Stimulated activated CD4-positive, alpha-beta T cell treated with anti-CD3 and anti-CD28 coated beads, Interleukin-1b, Interleukin-23, amount 100 ng/mL, for 1 hour (primary cell): ENCODE measurements at places on chromosomes 13 and 19.

GRCh38 chr13:42396501-42396900 is 124.5 kb downstream of the AKAP11 start:
- no peak for DNase-seq

DNA sequence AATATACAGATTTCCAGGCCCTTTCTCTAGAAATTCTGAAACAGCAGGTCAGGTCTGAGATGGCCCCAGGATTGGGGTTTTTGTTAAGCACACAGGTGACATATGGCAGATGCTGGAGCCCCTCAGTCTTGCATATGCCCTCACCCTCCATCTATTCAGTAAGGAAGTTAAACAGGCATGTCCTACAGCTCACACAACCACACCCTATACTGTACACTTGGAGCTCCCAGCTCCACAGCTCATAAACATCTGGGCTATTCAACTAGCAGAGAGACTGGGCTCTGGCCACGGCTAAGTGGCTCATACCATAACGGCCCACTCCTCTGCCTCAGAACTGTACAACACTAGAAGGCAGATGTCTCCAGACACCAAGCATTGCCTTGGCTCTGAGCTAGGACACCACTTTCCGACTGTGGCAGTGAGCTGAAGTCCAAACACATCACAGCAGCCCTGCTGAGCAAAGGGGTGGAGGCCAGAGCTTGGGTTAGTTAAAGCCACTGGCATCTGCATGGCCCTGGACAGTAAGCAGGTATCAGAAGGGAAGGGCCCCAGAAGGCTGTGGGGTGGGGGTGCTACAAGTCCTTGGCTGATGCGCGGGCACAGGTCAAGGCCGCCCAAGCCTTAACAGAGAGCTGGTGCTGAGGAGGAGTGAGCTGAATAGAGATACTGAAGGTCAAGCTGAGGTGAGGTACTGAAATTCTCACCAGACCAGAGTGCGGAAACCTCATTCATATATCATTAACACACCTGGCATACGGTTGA is 79.1 kb downstream of the ABCC4 start:
- no peak for DNase-seq

GRCh38 chr13:98056839-98057410 is 86.0 kb upstream of the FARP1 start:
- no peak for DNase-seq

- DNase-seq: no peak
Observed at GRCh38 chr13:113924184-113924901, 49.5 kb downstream of the C13orf46 start.

GRCh38 chr13:45401314-45401713 is 16.9 kb downstream of the SLC25A30 start:
- no peak for DNase-seq

DNA sequence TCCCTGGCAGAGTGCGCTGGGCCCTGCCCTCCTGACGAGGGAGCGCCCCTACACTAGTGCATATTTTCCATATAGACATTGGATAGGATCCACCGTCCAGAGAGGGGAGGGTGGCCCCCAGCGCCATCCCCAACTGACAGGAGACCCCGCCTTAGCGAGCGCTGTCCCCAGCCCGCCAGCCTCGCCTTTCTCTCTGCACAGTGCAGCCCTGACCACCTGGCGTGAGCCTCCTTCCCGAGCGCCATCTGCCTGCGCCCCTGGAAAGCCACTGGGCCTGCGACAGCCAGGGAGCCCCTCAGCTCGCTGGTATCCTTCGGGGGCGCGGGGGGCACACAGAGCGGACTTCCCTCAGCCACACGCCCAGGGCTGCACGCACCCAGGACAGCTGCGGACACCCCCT is 42.1 kb upstream of the ATP12A start:
- no peak for DNase-seq

- no peak for DNase-seq
Observed at GRCh38 chr13:70311191-70311590, 202.9 kb upstream of the KLHL1 start.

GRCh38 chr13:98280176-98280510 is 103.1 kb upstream of the RNF113B start:
- DNase-seq: no peak

GRCh38 chr13:109870274-109870673 is 83.9 kb upstream of the IRS2 start:
- DNase-seq: no peak

DNA sequence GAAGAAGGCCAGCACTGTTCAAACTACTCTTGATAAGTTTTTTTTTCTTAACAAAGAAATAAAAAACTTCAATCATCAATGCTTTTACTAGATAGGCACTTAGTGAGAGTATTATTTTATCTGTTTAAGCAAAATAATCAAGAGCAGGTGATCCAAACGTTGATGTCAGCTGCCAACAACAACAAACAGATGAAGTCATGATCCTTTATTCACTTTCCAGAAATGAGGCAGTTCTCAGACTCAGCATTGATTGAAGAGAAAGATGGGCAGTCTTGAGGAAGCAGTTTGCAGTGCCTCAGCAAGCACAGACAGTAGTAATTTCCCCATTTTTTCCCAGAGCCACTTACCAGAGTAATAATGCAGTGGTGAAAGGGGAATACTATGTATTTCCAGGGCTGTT is 38.4 kb upstream of the CSNK1A1L start:
- DNase-seq: no peak

DNA sequence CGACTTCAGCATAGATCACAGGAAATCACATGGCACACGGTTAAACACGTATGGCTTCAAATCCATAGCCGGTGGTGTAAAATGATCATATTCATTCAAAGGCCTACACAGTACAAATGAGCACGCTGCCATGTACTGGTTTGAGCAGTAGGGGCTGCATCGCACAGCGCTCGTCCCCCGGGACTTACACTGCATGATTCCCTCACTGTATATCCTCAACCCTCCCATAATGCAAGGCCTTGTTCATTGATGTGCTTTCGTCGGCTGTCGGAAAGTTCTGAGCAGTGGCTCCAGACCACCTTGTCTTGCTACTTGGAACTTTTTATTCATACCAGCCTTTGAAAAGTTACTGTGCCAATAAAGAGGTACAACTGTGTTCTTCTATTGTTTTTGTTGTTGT is 578.2 kb downstream of the MYO16 start:
- no peak for DNase-seq

DNA sequence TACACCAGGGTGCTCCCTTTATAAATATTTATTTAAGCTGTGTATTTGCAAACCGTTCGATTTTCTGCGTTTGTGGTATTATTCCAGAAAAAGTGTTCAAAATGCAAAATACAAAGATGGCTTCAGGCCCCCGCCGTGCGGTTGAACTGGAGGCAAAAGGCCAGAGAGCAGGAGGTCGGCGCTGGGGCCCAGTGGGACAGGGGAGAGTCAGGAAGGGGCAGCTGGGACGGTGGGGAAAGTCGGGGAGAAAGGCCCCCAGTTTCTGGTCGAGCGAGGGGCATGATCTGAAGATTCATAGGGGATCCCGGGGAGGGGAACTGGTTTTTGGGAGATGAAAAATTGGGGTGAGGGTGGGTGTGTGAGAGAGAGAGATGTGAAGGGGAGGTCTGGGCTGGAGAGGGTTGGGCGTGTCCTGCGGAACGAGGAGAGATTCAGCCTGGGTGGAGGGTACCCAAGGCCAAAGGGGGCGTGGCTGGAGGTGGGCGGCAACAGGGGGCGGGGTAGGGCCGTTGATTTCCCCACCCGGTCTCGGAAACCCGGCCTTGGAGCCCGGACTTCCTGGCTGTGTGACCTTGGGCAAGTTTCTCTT is 678 bp downstream of the ISOC2 start:
- no peak for DNase-seq

GRCh38 chr13:91426913-91427312 is 28.5 kb downstream of the GPC5 start:
- DNase-seq: no peak

DNA sequence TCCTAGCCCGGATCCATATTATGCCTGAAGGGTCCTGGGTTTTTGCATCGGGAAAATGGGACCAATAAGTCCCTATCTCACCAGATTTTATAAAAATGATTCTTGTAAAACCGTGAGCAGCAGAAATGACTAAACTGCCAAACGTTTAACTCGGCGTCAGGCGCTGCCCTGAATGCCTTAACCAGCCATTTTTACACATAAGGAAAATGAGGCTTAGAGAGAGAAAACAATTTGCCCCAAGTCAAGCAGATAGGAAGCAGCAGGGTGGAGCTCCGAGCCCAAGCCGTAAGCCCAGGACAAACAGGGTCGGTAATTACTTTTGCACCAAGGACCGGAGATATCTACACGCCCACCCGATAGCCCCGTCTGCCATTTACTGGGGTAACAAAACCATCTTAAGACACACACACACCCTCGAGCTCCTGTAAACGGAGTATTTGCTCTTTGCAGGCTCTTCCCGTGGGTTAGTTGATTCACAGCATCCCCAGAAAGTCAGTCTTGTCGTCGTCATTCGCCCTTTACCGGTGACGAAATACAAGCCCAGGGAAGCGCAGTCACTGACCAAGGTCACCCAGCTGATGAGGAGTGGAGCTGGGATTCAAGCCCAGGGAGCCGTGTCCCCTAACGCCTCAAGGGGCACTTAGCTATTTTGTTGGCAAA is 16.0 kb upstream of the MRI1 start:
- no peak for DNase-seq

GRCh38 chr13:48093588-48093987 is 1.3 kb downstream of the MED4 start:
- no peak for DNase-seq

DNA sequence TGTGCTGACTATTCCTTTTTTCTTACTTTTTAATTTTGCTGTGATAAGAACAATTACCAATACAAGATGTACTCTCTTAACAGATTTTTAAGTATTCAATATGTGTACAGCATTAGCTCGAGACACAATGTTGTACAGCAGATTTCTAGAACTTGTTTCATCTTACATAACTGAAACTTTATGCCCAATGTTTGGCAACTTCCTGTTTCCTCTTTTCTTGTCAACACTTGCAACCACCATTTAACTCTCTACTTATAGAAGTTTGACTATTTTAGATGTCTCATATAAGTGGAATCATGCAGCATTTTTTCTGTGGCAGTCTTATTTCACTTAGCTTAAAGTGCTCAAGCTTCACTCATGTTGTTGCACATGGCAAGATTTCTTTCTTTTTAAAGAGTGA is 1426.8 kb downstream of the SLITRK5 start:
- DNase-seq: no peak

DNA sequence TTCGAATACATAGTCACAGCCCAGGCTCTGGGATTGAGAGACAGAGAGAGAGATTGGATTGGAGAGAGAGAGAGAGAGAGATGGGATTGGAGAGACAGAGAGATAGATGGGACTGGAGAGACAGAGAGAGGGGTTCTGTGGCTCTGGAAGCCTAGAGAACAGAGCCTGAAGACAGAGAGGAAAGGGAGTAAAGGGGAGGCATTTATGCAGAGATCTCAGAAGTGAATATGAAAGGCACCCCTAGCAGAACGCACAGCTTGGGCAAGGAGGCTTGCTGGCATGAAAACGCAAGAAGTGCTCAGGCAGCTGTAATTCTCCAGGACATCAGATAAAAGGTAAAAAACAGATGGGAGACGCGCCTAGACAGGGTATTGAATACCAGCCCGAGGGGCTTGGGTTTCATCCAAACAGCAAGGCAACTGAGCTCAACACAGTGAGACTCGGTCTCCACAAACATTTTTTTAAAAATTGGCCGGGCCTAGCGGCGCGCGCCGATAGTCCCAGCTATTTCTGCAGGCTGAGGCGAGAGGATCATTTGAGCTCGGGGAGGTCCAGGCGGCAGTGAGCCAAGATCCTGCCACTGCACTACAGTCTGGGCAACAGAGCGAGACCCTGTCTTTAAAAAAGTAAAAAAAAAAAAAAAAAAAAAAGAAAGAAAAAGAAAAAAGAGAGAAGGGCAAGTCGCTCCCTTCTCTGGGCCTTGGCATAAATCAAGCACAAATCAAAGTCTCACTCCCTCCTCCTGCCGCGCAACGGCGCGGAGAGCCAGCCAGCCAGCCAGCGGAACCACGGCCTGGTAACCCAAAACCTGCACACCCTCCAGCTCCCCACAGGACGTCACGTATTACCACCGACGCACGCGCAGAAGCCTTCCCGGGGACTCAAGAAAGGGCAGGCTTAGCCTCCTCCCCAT is 774 bp upstream of the PPP2R1A start:
- DNase-seq: no peak

GRCh38 chr19:34713262-34713637 is 20.8 kb upstream of the ZNF181 start:
- no peak for DNase-seq

DNA sequence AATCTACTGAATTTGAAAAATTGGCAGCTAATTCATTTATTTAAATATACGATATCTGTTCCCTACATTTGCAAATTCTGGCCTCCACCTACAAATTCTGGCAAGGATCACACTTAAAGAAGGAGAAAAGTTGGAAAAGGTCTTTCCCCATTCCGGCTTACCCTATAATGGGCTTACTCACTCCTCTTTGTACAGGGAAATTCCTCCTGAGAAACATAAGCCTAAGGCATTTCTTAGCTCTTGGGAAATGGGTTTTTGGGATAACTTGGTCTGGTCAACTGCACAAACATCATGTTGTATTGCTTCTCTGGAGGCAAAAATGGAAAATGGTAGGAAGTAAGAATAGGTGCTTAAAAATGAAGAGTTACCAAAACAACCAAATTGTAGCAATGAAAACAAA is 25.5 kb downstream of the KCTD12 start:
- DNase-seq: no peak

DNA sequence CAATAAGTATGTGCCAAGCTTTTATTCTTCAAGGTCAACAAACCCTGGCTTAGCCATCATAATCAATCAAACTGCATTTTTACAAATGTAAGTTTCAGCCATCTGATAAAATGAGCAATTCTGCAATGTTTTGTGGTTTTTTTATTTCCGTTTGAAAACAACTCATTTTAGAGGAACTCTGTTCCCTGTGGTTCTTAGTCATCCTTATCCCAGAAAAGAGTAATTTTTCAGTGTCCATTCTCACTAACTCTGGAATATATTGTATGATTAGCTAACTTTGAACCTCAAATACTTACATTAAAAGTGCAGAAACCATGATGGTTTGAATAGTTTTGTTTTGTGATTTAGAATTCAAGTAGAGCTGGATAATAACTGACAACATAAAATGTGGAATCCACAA is 87.6 kb downstream of the IRS2 start:
- no peak for DNase-seq

DNA sequence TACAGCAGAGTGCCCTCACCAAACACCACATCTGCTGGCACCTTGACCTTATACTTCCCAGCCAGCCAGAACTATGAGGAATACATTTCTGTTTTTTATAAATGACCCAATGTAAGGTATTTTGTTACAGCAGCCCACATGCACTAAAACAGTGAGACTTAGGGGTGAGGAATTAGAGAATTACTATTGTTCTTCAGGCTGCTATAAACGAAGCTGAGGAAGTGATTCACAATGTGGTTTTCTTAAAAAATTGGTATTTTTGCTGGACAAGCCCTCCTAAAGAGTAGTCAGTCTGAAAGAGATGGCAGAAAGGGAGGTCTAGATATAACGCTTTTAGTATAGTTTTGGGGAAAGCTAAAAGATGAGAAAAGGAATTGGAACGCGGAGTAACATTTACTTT is 101.0 kb downstream of the SLITRK6 start:
- no peak for DNase-seq

- DNase-seq: no peak
Observed at GRCh38 chr19:14603990-14604387, 21.1 kb downstream of the CLEC17A start.

GRCh38 chr13:100394005-100394695 is 194.4 kb downstream of the GGACT start:
- DNase-seq: no peak

GRCh38 chr13:88628882-88629281 is 957.7 kb downstream of the SLITRK5 start:
- DNase-seq: no peak
